ENCODE measurements at places on chromosomes 11 and 22.

DNA sequence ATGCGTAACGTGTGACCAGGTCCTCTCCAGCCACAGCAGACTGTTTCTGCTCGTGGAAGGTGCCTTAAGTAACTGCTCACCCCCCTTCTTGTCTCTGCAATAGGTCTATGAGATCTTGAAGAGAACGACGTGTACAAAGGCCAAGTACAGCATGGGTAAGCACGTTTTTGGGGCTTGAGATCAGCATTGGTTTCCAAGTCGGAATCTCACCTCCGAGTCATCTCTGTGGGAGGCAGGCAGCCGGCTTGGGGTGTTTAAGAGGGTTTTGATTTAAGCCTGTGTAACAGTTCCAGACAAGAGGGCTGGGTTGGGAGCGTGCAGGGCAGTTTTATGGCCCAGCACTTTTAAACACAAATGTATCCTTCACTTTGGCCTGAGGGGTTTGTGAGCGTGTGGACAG, 30.1 kb downstream of the ANO1 start:
- DNase-seq: peak; percentile 33

- no peak for DNase-seq
Measured at GRCh38 chr11:129018991-129019390, 76.3 kb upstream of the TP53AIP1 start.

GRCh38 chr11:76689313-76690260, 19.0 kb upstream of the LRRC32 start:
- DNase-seq: peak; percentile 57

- DNase-seq: no peak
Measured at GRCh38 chr22:38110008-38110862, at the start of gene BAIAP2L2. BAIAP2L2 (minus strand) TSS chr22:38110684; CDS start chr22:38110525, 159 bp downstream.

DNA sequence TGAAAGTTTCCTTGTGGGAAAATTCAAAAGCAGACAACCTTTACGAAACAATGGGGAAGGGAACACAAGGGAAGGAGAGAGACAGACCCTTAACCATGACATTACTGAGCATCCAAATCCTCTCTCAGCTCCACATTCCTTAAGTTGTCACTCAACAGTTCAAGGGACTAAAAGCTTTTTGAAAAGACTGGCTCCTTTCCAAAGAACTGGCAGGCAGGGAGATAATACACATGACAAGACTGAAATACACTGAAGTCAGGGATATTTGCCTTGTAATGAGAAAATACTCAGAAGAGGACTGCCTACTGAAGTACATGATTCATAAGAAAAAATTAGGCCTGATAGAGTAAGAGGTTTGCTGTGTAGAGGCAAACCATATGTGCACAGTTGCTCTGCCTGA, 69.1 kb downstream of the SMCO4 start:
- DNase-seq: no peak

- peak; percentile 69 for DNase-seq
Measured at GRCh38 chr22:37187891-37188761, at the start of gene C1QTNF6. C1QTNF6 (minus strand) TSS chr22:37188247; CDS start chr22:37188213, 34 bp downstream.
